Fibroblast of the aortic adventitia (primary cell): ENCODE measurements at places on chromosomes 3 and 15. TPM values are rescaled to one million over a fixed set of nuclear protein-coding genes. Genes with fewer than 3 reads are reported as not detected.
A peak's percentile ranks its signal among the peaks of the same experiment; 100 is the strongest.

APOD gene
- total RNA-seq: 2.9 and 33.3 TPM in 2 replicates

DNA sequence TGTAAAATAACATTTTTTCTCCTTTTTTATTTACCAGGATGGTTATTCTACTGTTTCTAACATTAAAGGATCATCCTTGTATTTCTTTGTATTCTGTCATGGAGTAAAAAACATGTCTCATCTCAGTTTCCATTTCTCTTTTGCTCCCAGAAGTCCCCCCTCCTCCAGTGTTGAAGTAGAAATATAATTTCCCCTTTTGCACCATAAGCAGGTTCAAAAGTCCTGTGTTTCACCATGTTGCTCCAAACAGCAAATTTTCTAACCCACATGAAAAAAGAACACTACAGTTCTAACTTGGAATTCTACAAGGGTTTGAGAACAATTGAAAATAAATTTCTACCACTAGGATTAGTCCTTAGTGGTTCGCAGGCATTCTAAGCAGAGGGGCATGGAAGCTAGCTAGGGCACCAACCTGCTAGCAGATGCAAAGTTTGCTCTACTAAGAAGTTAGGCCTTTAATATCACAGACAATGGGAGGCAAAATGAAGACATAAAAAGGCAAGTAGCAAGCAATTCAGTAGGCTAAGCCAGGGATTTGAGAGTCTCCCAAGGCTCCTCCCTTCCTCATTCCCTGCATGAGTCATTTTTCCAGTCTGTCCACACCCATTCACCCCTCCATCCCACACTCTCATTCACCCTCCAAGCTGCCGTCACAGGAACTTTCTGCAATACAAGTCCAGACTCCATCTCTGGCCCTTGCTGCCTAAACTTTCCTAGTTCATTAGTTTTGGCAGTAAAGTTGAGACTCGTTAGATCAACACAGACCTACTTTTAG, 2.3 kb upstream of the MBNL1 start:
- peak; percentile 99 for DNase-seq

GRCh38 chr15:71115567-71116351, 488 bp downstream of the THSD4 start:
- peak; percentile 68 for DNase-seq

GRCh38 chr3:73832426-73832825, 207.7 kb upstream of the PDZRN3 start:
- no peak for DNase-seq

- DNase-seq: no peak
These were observed 215.0 kb upstream of the IGF1R start for GRCh38 chr15:98433346-98433745.
